ENCODE measurements at places on chromosomes 5 and 9.
A peak's percentile ranks its signal among the peaks of the same experiment; 100 is the strongest.

- no peak for DNase-seq
These were observed 10.5 kb downstream of the SNAPC3 start for GRCh38 chr9:15433191-15433590.

DNA sequence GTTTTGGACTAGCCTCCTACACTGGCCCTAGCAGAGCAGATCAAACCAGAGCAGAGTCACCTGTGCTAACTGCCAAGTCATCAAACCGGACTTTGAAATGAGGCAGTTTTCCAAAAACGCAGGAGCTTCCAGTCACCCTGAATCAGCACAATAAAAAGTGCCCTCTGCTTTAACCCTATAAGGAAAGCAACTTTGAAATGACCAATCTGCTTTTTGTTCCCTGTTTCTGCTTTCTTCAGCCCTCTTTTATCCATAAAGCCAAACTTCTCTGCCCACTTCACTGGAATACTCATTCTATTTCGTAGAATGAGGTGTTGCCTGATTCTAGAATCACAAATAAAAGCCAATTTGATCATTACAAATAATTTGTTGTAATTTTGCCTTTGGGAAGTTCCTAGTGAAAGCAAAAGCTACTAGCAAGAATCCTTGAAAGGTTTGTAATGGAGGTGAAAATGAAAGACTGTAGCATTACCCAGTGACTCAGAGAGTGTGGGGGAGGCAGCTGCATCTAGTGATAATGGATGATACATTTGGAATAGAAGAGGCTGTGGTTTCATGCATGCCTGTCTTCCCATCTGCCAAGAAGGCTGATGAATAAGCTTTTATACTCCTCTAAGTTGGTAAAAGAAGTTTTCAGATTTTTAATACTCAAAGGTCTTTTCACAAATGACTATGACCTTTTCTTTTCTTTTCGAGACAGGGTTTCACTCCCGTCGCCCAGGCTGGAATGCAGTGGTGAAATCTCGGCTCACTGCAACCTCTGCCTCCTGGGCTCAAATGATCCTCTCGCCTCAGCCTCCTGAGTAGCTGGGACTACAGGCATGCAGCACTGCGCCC is 14.9 kb downstream of the SPAAR start:
- DNase-seq = no peak

- DNase-seq = no peak
These were observed 563.8 kb downstream of the TLE1 start for GRCh38 chr9:81125446-81126092.

DNA sequence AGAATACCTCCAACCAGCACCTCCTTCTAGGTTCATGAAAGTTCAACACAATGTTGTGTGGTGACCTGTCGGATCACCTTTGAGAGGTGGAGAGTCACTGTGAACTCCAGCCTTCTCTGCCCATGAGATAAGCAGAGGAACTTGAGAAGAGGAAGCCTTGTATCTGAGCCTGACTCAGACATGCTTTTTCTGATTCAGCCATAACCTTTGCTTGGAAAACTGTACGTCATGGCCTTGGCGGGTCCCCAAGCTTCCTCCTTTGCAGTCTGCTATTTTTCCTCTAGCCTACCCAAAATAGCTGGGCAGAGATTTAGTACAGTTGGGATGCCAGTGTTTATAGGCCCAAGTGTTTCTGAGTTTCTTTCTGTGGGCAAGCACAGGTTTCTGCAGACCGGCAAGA is 274.7 kb downstream of the CETN3 start:
- peak; percentile 23 for DNase-seq

- DNase-seq = no peak
These were observed 1.6 kb upstream of the FBXW11 start for GRCh38 chr5:172008111-172008455.

- DNase-seq = no peak
These were observed 180.4 kb downstream of the GAS1 start for GRCh38 chr9:86766912-86767311.

DNA sequence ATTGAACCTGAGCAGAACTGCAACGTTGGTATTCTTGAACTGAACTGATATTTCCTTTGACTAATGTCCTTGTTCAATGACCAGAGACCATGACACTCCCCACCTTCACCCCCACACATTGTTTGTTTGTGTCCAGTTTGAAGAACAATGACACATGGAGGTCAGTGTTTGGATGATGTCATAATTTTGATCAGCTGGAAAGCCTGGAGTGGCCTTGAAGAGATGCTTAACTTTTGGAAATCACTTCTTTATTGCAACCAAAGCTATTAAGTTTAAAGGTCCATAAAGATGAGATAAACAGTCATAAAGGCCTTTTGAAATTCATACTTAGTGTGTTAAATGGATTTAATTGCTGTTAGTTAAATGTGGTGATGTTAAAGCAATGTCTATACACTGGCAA is 92.7 kb downstream of the TMC1 start:
- DNase-seq = no peak

- no peak for DNase-seq
These were observed 13.8 kb downstream of the SNX30 start for GRCh38 chr9:112764344-112764743.

- peak; percentile 4 for DNase-seq
These were observed 9.0 kb downstream of the IL33 start for GRCh38 chr9:6224393-6225154.

- DNase-seq = no peak
These were observed 9.0 kb downstream of the TOR1B start for GRCh38 chr9:129811967-129812363.

DNA sequence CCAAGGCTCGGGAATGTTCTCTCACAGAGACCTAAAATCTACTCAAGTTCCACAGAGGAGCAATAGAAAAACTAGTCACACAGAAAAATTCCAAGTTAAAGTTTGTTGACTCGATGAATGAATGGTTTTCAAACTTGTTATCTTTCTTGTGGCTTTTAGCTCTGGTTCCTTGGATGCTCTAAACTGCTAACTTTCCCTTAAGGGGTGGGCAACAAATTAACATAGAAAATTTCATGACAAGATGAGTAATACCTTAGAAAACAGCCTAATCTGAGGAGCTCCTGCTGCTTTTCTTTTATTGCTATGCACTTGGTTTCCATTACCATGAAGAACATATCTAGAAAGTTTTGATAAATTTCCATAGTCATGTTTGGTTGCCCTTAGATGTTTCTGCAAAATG is 100.2 kb upstream of the CCDC112 start:
- DNase-seq = no peak
